ENCODE measurements at places on chromosomes 5 and 9.

- DNase-seq = no peak
Observed at GRCh38 chr9:22255337-22255736, 191.3 kb upstream of the DMRTA1 start.

GRCh38 chr5:38979535-38979934 is 94.7 kb downstream of the RICTOR start:
- DNase-seq = no peak

DNA sequence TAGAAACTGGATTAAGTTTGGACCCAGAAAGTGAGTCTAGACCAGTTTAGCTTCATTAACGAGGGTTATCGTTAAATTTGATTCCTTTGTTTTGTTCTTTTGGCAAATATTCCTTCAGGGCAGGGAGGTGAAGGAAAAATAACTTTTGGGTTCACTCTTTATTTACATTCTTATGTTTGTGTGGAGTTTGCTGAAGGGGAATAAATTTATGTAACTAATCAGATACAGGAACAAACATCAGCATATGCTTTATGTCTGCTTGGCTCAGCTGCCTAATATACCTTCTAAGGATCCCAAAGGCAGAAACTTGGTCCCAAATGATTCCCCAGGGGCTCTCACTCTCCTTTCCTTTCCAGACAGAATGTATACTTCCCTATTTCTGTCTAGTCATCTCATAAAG is 132.4 kb downstream of the MCTP1 start:
- DNase-seq = no peak

DNA sequence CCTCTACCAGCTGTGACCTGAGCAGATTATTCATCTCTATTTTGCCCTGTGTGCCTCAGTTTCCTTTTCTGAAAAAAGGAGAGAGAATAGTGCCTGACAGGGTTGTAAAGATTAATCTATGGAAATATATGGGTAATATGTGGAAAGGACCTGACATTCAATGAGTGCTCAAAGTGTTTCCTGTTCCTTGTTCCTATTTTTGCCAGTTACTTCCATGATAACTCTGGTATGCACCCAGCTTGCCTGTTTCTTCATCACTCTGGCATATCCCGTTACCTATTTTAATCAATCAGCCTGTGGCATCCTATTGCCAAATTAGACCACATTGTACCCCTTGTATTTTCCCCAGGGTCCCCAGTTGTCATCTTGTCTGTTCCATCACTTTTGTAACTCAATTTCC is 3.6 kb upstream of the ARAP3 start:
- no peak for DNase-seq

- peak; percentile 55 for DNase-seq
Observed at GRCh38 chr5:154302161-154302560, 111.6 kb downstream of the GALNT10 start.

- peak; percentile 45 for DNase-seq
Observed at GRCh38 chr9:136807281-136808074, at the start of gene RABL6. TSS of gene RABL6 (plus strand) at chr9:136807948. CDS start at chr9:136808197, 249 bp downstream.

DNA sequence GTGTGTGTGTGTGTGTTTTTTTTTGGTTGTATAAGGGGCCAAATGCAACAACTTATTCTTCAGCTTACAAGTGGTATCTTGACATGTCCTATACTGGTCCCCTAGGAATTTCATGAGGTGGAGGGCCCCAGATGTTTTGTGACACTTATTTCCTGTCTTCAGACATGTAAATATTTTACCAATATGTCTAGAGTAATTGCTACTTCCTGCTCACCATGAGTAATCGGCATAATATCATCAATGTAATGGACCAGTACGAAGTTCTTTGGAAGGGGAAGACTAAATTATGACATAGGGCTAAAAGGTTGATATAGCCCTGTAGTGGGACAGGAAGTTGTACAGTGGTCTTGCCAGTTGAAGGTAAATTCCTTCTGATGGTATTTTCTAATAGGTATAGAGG is 3.7 kb upstream of the OTULIN start:
- DNase-seq = no peak
